ENCODE measurements at places on chromosomes 2 and 18.

- DNase-seq: no peak
These were observed 376.5 kb downstream of the TMEM182 start for GRCh38 chr2:103138123-103138901.

GRCh38 chr2:231632559-231633142 is 40.0 kb downstream of the TEX44 start:
- no peak for DNase-seq

- no peak for DNase-seq
These were observed 21.6 kb downstream of the HAT1 start for GRCh38 chr2:171943869-171944268.

DNA sequence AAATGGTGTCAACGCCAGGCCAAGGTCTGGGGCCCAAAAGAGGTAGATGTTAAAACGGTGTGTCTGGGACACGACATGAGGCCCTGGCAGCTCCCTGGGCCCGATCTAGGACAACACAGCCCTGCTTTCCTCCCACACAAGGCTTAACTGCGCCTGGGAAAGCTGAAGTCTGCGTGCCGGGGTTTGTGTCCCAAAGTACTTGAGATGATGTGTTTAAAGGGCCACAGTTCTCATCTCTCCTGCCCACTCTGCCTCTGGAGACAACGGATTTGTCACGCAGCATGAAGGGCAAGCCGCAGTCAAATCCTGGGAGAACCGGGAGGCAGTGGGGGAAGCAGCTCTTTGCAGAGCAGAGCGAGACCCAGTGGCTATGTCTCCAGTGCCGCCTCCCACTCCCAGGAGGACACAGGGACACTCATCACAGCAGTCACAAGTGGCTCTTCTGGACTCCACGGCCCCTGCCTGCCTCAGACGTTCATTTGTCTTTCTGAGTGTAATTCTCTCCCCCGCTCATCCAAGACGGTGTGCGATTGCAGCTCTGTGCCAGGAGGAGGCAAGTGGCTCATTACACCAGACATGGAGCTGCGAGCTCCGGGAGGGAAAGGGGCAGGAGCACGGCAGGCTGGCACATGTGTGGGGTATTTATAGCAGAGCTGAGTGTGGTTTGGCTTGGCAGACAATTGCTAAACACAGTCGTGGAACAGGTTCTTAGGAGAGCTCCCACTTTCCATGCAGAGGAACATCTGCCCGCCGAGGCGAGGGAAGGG is 57.7 kb upstream of the SEMA4C start:
- DNase-seq: no peak

- no peak for DNase-seq
These were observed 49.9 kb upstream of the TXNDC2 start for GRCh38 chr18:9835825-9836224.

DNA sequence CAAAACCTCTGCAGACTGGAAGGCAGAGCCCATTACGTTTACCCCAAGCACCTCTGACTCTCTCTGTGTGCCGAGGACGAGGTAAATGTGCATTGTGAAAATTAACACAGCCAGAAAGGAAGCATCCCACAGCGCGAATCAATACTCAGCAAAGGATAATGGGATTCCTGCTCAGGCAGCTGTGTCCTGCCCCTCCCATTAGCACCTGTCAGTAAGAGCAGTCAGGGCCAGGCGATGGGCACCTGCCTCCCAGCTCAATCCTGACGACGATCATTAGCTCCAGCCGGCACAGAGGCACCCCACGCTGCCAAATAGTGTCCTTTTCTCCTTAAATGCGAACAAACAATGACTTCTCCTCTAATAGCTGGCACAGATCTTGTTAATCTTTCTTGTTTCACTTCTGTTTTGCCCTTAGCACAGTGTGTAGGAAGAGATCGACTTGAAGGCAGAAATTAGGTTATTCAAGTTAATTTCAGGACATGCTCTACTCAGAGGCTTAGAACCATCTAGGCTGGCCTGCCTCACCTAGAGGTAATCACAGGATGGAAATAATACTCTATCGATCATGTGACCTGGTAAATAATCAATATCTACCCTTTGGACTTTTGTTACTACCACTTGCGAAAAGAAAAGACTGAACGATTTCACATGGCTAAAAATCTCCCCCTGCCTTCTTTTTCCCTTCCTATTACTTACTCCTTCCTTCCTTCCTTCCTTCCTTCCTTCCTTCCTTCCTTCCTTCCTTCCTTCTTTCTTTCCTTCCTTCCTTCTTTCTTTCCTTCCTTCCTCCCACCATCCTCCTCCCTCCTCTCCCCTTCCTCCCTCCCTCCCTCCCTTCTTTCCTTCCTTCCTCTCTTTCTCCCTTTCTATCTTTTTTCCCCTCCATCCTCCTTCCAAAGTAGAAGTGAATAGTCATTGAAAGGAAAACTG is 487.9 kb upstream of the ID2 start:
- DNase-seq: peak; percentile 74

DNA sequence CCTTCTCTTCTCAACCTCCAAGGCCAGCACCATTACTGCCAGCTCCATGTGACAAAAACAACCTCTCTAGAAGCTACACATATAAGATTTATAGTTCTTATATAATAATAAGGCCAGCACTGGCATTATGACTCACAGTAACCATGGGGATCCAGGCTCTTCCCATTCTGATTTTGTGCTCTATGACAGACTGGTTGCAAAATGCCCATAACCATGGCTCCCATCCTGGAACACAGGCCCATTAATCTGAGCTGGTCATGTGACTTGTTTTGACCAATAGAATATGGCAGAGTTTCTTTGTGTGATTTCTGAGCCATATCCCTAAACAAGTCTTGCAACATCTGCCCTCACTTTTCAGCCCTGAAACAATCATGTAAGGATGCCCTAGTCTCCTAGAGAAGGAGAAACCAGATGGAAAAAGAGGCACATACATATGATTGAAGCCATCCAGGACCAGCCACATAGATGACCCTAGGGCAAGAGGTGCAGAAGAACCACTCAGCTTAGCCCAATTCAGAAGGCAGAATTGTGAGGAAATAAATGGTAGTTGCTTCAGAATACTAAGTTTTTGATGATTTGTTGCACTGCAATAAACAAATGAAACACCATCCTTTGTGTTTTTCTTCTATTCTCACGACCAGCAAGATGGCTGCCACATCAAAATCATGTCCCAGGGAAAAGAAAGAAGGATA is 173.9 kb downstream of the SUCLG1 start:
- no peak for DNase-seq

- DNase-seq: no peak
These were observed 99.2 kb upstream of the FOSL2 start for GRCh38 chr2:28293416-28293815.

GRCh38 chr2:3594493-3595281 is at the start of gene COLEC11:
Gene COLEC11, plus strand, starts transcription at chr2:3595112. Its CDS starts 9,229 bp downstream, at chr2:3604341.
- DNase-seq: no peak

DNA sequence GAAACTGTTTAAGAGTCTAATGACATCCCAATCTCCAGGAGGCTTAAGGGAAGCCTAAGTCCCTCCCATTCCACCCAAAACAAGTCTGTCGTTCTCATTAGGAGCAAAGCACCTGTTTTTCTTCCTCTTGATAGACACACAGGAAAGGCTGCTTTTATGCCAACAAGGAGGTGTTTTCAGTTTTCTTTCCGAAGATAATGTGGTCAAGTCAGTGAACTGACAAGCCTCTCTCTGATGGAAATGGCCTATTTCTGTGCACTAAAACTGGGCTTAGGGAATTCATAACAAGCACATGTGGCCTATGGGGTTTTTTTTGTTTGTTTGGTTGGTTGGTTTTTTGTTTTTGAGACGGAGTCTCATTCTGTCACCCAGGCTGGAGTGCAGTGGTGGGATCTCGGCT is 36.2 kb downstream of the FBLN7 start:
- no peak for DNase-seq

DNA sequence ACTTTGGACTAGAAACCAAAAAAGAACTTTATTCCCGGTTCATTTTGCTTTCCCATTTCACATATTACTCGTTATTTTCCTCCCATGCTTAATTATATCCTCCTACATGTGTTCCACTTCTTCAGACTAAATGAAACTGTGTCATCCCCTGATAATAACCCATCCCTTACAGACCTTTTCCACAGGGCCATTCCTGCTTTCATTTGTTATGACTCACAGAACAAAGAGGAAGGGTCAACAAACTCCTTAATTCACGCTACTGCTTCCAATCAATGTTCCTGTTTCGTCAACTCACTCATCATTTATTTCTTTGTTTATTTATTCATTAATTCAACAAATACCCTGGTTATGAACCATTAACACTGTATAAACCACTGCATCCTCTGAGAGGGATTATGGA is 104.5 kb downstream of the ZEB2 start:
- DNase-seq: no peak

DNA sequence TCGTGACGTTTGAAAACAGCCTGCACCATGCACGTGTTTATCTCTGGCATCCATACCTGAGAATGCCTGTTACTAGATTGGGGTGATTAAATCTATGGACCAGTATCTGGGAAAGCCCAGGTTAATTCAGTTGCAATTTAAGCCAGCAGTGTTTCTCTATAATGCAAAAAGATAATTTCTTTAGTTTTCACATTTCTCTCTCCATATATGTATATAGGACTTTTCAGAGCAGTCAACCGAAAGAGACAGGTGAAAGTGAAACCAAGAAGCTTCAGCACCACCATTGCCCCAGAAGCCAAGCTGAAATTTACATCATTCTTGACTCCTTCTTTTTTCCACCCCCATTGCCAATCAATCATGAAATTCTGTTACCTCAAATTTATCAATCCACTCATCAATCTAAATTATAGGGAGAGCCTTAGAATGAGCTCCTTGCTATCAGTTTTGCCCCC is 2.7 kb upstream of the LRP2 start:
- no peak for DNase-seq

GRCh38 chr2:65292461-65293011 is 64.9 kb downstream of the ACTR2 start:
- peak; percentile 61 for DNase-seq

GRCh38 chr2:230987137-230988020 is 8.5 kb upstream of the SPATA3 start:
- DNase-seq: peak; percentile 88

DNA sequence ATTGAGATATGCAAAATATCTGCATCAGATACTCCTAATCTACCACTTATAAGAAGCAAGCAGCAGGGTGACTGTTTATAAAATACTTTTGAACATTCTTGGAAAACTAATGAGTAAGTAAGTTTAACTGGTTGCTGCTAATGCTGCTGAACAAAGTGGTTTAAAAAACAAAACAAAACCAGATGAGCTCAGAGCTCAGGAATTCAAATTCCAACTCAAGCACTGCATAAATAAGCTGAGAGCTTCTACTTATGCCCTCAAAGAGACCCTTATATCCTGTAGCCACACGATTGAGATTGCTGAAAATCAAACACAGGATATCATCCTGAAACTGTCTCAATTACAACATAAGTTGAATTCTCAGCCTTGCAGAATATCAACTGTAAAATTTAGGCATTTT is 62.3 kb upstream of the NYAP2 start:
- no peak for DNase-seq

GRCh38 chr2:8098476-8099266 is 583.2 kb upstream of the ID2 start:
- DNase-seq: no peak

DNA sequence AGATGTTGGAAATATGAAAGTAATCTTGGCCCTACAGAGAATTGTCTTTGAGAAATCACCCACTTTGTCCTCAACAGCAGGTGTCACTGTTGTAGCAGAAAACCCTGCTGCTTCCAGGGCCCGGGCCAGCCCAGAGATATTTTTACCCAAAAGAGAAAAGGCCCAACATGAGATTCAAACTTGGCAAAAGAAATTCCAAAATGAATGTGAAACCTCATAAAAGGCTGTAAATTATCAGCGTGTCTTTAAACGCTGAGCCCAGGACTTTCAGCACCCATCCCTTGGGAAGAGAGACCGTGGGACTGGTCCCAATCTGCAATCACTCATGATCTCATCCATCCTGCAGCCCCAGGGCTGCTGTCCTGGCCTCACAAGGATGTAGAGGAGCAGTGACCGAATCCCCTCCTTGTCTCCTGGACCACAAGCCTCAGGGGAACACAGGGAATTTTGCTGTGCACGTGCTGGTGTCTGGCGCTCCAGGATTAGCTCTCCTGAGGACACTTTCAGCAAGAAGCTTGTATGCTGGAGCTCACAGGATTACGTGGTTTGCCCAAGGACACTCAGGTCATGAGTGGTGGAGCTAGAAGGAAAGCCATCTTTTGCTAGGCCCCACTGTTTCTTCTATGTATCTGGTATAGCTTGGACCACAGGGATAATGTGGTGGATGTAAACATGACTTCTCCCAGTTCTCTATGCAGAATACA is 202.1 kb downstream of the RNF144A start:
- DNase-seq: peak; percentile 53

- DNase-seq: no peak
These were observed 134.2 kb downstream of the KCNJ3 start for GRCh38 chr2:154832711-154833110.

DNA sequence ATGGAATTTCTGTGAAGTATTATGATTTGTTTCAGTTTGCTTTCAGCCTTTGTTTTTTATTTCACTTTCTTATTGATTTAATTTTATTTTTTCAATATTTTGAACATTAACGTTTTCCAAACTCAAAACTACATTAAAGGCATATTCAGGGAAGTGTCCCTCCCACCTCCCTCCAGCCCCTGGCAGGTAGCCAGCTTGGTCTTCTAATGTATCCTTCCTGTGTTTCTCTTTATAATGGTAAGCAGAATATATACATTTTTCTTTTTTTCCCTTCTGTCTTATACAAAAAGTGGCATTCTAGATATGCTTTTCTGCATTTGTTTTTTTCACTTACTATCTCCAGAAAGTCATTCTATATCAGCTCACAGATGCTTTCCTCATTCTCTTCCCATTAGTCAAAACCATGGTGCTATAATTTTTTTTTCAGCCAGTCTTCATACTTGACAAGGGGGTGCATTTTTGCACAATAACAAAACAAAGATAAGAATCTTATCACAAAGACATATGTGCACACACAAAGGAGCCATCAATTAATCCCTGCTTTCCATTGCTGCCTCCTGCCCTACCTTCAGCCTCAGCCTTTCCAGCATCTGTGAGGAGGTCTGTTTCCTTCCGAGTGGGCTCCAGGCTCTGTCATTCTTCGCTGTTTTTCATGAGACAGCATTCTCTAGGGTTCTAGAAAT is 33.7 kb upstream of the TMEM177 start:
- DNase-seq: no peak

- DNase-seq: no peak
These were observed 60.8 kb downstream of the MOB4 start for GRCh38 chr2:197576631-197577030.

- DNase-seq: no peak
These were observed 57.1 kb upstream of the RNF152 start for GRCh38 chr18:61949946-61950345.

- DNase-seq: no peak
These were observed 11.8 kb downstream of the CRACDL start for GRCh38 chr2:98924038-98924830.

All from NCI-H82 (cell line).